Activated CD8-positive, alpha-beta T cell treated with anti-CD3 and anti-CD28 coated beads for 36 hours (primary cell): ENCODE measurements at places on chromosomes 7 and 10. TPM values are rescaled to one million over a fixed set of nuclear protein-coding genes. Genes with fewer than 3 reads are reported as not detected.

DNA sequence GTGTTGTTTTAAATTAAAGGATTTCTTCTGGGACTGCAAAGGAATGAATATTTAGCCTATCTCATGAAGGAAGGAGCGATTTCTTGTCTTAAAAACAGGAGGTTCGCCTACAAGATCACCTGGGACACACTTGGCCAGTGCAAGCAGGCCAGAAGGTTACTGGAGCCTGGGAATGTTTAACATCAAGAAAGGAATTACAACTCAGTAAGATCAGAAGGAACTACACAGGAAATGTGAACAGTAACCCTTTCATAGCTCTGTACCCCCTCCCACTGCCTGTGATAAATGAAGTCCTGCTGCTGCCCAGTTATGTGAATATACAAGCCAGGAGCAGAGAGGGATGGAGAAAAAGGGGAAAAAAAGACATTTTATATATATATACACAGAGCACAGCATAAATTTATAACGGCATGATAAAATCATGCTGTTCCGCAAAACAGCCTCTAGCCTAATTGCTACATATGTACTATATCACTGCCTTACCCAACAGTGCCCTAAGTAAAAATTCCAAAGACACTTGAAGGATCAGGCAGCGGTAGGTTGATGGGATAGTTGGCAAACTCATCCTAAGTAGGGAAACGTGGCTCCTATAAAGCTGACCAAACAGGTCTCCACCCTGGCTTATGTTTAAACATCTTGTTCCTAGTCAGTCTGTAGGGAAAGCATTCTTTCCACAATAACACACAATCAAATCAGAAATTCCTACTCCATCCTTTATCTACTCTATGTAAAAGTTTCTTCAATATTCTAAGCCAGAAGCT lies 63.8 kb downstream of the ZNF438 start:
- DNase-seq = no peak

DNA sequence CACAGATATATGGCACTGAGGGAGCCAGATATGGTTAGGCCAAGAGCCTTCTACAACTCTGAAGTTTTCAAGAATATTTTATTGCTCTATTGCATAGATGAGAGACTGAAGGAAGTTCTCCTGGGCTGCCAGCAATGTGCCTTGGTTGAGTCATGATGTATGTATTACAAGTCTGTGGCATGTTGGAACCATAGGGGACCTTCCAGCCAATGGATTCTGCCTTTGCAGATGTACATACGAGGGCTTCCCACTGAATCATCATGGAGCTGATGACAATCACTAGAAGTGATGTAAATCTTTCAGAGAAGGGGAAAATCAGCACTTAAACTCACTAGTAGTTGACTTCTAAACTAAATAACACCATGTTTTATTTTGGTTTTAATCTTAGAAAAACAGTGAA lies 419.5 kb downstream of the PHTF2 start:
- DNase-seq = no peak

AASS gene
- 0.68 TPM for total RNA-seq

- no peak for DNase-seq
These were observed 64.0 kb upstream of the EGR2 start for GRCh38 chr10:62880162-62880561.

GRCh38 chr10:34319197-34319846 lies 495.8 kb downstream of the PARD3 start:
- DNase-seq = no peak

DNA sequence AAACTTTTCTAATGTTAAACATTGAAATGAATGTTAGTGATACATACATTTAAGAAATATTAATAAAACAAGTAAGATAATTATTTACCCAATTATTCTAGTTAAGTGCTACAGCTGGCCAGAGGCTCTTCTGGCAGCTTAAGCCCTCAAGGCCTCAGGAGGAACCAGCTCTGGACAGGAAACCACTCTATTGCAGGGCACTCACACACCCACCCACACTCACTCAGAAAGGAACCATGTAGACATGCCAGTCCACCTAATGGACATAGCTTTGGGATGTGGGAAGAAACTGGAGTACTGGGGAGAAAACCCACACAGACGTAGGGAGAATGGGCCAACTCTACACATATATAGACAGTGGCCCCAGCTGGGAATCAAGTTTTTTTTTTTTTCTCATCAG lies 28.2 kb downstream of the UMAD1 start:
- no peak for DNase-seq

CABCOCO1 gene
- not detected for total RNA-seq

GRCh38 chr10:11654659-11655058 lies 43.2 kb upstream of the USP6NL start:
- no peak for DNase-seq

GRCh38 chr7:139767561-139767982 lies 10.2 kb downstream of the HIPK2 start:
- DNase-seq = peak; percentile 16

DNA sequence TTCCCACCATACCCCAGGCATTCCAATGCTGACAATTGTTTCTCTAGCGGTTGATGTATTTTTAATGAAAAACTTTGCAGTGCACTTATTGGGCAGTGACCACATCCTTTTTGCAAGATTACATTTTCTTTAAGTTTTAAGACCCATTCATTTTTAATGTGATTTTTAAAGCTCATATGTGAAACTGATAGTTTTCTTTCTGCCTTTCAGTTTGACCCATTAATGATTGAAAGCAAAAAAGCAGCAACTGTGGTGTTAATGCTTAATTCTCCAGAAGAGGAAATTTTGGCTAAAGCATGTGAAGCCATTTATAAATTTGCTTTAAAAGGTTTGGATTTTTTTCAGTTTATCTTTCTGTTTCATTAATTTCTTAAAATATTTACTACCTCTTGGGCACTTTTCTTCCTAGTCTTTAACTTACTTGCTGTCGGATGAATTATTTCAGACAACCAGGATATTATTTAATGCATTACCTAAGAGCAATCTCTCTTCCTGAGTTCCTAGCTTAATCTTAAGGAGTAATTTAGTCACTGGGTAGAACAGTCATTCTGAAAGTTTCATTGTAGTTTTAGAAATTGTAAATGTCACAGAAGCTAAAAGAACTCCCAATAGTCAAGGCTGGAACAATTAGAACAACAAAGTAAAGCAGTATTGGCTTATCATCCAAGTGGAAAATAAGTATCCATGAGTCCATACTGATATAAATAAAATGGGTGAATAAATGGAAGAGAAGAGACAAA lies 18.3 kb downstream of the ARMC3 start:
- DNase-seq = no peak

DNA sequence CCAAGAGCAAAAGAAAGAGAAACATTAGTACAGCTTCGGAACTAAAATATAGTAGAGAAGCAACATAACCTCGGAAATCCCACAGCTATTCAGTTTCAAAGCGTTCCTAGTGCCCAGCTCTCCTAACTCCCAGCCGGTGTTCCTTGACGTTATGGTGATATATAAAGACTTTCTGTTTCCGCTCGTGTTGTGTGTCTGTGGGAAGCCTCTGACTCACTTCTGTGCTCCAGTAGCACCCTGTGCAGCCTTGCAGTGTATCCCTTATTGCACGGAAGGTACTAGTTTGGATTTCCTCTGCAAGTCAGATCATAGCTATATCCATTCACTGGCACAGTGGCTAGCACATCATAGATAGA lies 535 bp downstream of the ASAH2B start:
- DNase-seq = peak; percentile 52

PCLO gene
- total RNA-seq = not detected

SPRN gene
- total RNA-seq = not detected

SVIL gene
- total RNA-seq = 7.9 TPM

MOSPD3 gene
- 9.6 TPM for total RNA-seq

ICA1 gene
- total RNA-seq = 1.3 TPM

DNA sequence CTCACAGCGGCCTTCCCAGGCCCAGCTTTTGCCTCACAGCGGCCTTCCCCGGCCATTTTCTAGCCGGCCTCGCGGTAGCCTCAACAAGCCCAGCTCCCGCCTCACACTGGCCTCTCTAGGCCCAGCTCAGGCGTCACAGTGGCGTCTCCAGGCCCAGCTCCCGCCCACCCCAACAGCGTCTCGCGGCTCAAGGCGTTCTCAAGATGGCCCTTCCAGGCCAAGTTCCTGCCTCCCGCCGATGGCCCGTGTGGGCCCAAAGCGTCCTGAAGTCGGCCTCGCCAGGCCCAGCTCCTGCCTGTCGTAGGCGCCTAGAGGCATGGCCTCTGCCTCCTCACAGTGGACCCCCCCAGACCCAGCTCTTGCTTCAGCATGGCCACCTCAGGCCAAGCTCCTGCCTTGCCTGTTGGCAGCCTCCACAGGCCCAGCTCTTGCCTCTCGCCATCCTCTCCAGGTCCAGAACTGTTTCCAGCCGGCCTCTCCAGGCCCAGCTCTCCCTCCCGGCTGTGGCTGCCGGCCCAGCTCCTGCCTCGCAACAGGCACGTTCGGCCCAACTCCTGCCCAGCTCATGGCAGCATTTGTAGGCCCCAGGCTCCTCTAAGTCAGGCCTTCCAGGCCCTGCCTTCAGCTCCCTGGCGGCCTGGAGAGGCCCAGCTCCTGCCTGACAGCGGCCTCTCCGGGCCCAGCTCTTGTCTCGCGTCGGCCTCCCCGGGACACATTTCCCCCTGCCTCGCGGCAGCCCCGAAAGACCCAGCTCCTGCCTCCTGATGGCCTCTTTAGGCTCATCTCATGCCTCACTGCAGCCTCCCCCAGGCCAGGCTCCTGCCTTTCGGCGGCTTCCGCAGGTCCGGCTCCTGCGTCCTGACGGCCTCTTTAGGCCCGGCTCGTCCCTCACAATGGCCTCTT lies 18.8 kb upstream of the TMEM248 start:
- no peak for DNase-seq

KLF14 gene
- not detected for total RNA-seq

GRCh38 chr7:127741764-127742375 lies 89.9 kb downstream of the SND1 start:
- DNase-seq = peak; percentile 4

HOXA3 gene
- total RNA-seq = not detected

- DNase-seq = no peak
These were observed 86.2 kb downstream of the SH3PXD2A start for GRCh38 chr10:103769176-103769575.

DNA sequence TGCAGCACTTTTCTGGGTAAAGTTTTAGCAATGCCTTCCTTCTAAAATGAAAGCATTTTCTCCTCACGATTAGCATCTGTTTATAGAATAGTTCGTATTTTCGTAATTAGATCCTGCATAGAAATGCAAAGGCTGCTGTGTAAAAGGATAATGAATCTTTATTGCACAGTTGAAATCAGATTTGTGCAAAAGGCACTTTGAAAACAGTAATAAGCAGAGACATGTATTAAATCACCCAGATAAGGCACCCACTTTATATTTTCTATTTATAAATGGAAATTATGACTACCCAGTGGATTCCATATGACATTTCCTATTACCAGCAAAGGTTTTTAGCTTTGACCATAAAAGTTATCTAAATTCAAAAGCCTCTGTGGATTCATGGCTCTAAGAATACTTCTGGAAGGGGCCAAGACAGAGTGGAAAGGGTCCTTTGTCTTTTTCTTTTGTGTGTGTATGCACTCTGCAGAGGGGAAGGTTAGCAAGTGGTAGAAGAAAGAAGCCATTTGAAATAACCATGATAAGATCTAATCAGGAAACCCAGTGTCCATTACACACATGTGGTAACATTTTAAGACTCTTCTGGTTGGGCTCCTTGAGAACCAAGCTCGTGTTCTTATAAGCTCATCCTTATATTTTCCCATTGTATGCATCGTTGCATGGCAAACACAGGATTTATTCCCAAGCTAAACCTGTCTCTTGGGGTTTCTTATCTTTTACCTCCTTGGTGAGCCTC lies 612.1 kb downstream of the AUTS2 start:
- no peak for DNase-seq

DNA sequence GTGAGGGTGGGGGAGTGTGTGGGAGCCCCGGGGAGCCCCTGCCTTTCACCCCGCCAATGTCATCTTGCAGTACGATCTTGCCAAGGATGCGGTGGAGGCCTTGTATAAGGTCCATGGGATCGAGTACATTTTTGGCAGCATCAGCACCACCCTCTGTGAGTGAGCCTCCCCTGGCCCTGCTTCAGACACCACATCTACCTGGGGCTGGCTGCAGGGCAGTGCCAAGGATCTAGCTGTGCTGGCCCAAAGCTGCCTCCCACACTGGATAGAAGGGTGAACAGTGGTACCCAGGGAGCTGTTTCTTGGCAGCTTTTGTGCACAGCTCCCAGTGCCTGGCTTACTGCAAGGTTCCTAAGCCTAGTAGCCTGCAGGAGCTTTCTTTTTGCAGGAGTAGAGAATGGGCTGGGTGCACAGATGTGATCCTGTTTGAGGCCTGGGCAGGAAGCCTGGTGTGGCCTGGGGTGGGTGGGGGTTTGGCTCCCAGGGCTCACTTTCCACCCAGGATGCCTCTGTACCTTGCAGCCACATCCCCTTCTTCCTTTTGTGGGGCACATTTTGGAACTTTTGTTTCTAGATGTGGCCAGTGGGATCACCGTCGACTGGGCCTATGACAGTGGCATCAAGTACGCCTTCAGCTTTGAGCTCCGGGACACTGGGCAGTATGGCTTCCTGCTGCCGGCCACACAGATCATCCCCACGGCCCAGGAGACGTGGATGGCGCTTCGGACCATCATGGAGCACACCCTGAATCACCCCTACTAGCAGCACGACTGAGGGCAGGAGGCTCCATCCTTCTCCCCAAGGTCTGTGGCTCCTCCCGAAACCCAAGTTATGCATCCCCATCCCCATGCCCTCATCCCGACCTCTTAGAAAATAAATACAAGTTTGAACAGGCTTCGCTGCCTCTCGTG lies 12.2 kb upstream of the CPA1 start:
- no peak for DNase-seq

- DNase-seq = no peak
These were observed 44.3 kb downstream of the TRRAP start for GRCh38 chr7:98922392-98923187.

SYNPO2L gene
- not detected for total RNA-seq

DNA sequence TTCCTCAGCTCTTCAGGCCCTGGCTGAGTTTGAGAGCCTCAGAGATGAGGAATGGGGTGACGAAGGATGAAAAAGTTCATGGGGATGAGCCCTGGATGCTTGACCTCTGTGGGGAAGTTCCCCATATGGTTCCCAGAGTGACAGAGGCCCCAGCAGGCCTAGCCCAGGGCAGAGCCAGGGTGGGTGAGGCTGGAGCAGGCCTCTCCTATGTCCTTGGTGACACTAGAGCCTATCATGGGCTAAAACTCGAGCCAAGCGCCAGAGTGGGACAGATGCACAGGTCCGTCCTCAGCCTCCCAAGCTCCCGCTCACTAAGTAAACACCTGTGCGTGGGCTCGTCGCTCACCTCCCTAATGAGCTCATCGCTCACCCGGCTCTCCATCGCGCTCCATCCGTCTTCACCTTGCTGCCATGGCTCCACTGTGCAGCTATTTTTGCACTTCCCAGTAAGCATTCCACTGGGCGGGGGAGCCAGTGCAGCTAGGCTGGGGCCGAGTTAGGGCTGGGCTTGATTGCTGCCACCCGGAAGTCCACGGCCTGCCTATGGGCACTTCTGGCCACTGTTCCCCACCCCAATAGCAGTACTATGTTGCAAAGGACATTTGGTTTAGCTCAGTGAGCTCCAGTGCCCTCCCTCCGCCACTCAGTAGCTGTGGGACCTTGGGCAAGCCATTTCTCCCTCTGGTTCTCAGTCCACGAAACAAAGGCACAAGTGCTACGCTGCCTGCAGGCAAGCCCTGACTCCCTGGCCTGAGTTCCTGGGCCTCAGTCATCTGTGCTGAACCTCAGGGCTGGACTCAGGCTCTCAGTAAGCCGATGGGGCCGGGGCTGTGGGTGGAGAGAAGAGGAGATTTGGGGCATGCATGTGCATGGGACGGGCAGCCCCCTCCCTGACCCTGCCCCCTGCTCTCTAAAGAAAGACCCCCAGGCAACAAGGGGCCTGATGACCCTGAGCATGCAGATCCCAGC lies 117.3 kb upstream of the PCBD1 start:
- no peak for DNase-seq

GRCh38 chr10:71451754-71452153 lies 55.0 kb downstream of the CDH23 start:
- no peak for DNase-seq

EFCAB10 gene
- not detected for total RNA-seq

TAS2R3 gene
- 1.0 TPM for total RNA-seq
